ENCODE measurements at places on chromosomes 1 and 21.
A peak's percentile ranks its signal among the peaks of the same experiment; 100 is the strongest.

DNA sequence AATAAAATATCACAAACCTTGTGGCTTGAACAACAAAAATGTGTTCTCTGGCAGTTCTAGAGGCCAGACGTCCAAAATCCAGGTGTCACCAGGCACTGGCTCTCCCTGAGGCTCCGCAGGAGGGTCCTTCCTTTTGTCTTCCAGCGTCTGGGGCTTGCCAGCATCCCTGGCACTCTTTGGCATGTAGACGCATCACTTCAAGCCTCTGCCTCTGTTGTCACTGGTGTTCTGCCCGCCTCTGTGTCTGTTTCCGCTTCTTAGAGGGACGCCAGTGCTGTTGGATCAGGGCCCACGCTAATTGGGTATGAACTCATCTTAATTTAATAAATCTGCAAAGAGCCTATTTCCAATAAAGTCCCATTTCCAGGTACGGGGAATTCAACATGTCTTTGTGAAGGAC, 273.7 kb upstream of the C1orf174 start:
- DNase-seq, result no peak

DNA sequence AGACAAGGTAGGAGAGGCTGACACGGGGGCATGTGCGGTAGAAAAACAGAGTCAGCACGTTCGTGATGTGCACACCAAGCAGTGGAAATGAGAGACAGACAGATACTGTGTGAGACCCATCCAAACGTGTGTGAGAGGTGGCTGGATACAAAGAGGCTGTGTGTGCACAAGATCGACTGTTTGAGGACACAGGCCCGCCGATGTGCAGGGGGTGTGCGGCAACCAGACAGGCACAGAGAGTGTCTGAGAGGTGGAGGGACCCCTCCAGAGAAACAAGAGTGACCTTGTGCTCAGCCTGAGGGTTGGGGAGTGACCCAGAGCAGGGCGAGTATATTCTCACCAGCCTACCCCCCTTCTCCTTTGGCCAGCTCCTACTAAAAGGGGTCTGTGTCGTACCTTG, 97.8 kb upstream of the IPO9 start:
- DNase-seq, result no peak

- no peak for DNase-seq
These were observed 228.6 kb downstream of the DSCAM start for GRCh38 chr21:40618191-40618973.

GRCh38 chr1:8026976-8027747, 1.1 kb upstream of the ERRFI1 start:
- DNase-seq, result no peak

DNA sequence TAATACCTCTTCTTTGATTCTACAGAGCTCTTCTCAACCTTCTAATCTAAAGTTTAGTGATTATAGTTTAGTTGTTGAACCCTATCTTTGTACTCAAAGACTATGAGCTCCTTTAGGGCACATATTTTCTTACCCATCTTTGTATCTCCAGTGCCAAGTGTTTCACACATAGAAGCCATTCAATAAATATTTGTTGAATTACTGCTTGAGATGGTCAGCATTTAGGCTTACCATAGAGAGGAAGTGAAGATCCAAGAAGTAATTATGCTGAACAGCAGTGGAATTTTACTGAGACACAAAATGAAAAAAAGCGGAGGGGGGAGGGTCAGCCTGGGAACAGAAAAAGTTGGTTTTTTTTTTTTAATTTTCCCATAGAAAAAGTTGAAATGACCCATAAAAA, 21.9 kb downstream of the PIK3R3 start:
- DNase-seq, result no peak

GRCh38 chr1:36620142-36620541, 137.4 kb upstream of the CSF3R start:
- no peak for DNase-seq

- no peak for DNase-seq
These were observed 10.2 kb downstream of the KLHL21 start for GRCh38 chr1:6592441-6592840.

DNA sequence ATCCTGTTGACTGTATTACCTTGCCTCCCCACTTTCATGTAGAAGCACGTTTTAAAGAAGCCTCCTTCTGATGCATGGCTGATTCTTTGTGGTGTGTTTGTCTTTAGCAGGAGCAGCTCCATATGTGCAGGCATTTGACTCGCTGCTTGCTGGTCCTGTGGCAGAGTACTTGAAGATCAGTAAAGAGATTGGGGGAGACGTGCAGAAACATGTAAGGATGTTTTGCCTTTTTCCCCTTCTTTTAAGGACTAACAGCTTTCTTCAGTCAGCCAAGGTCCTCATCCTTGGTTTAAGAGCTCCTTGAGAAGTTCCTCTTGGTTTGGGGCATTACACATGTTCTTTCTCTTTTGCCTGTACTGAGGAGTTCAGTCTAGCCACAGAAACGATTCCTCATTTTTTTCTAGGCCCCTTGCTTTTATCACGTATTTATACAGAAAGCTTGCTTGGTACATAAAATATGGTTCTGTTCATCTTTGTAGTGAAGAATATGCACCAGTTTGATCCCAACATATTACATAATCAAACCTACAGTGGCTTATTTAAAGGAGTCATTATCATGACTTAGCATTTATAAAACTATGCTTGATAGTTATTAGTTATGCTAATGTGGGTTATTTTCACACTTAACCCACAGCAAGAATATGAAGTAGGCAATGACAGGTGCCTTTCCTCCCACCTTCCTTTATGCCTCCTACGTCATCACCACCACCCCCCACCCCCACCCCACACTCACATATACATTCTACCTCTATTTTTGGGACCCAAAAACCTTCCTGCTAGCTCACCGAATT, 19.6 kb downstream of the CAP1 start:
- no peak for DNase-seq

GRCh38 chr1:86951430-86951829, 37.0 kb downstream of the HS2ST1 start:
- DNase-seq, result no peak

DNA sequence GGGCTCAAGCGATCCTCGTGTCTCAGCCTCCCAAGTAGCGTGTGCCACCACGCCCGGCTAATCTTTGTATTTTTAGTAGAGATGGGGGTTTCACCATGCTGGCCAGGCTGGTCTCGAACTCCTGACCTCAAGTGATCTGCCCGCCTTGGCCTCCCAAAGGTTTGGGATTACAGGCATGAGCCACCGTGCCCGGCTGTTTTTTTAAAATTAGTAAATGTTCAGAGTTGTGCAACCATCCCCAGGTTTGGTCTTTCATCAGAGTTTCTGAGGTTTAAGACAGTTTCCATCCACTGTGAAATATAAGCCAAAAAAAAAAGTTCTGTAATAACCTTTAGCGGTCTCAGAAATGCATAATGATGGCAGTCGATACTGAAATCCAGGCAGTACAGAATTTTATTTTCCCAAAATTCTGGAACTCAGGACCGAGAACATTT, 550 bp upstream of the SYT11 start:
- no peak for DNase-seq

- DNase-seq, result no peak
These were observed 2.7 kb upstream of the MPZL1 start for GRCh38 chr1:167718914-167719691.

DNA sequence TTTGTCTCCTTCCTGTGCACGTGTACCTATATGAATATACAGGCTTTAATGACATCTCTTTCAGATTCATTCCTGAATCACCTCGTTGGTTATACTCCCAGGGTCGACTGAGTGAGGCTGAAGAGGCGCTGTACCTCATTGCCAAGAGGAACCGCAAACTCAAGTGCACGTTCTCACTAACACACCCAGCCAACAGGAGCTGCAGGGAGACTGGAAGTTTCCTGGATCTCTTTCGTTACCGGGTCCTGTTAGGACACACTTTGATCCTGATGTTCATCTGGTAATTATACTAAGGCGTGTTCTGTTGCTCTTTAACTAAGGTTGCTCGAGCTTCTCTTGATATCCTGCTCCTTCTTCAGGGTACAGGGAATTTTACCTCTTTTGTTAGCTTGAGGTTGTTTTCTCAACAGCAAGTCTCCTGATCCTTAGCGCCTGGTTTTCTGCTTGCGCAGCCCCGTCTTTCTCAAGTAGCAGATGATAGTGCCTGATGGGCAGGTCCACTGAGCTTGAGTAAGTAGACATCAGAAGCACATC, 55.1 kb downstream of the SLC22A15 start:
- no peak for DNase-seq

GRCh38 chr1:35935442-35936388, 4.8 kb downstream of the AGO3 start:
- no peak for DNase-seq

- peak; percentile 99 for DNase-seq
These were observed 113.1 kb upstream of the BMP8A start for GRCh38 chr1:39378377-39378776.

GRCh38 chr1:19356266-19356665, 44.1 kb downstream of the SLC66A1 start:
- peak; percentile 63 for DNase-seq

GRCh38 chr1:10701145-10701544, 95.3 kb downstream of the CASZ1 start:
- DNase-seq, result no peak

GRCh38 chr1:232902774-232903350, 47.5 kb upstream of the NTPCR start:
- no peak for DNase-seq
